ENCODE measurements at places on chromosomes 3 and 15.
A peak's percentile ranks its signal among the peaks of the same experiment; 100 is the strongest.

DNA sequence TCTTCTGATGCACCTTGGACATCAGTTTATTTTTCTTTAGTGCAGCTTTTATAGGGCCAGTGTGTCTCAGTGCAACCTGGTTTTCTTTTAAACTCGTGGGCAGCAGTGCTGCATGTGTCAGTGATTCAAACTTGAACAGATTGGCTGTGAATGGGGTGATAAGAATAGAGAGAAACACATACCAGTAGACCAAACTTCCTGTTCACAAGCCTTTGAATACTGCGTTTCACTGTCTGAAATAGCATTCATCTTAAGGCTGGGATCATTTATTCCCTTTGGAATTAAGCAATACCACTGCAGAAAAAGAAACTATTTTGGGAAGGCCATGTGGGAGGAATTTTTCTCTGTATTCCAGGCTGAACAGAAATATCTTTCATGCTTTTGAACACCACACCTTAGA lies 51.7 kb downstream of the PHLDB2 start:
- no peak for DNase-seq

DNA sequence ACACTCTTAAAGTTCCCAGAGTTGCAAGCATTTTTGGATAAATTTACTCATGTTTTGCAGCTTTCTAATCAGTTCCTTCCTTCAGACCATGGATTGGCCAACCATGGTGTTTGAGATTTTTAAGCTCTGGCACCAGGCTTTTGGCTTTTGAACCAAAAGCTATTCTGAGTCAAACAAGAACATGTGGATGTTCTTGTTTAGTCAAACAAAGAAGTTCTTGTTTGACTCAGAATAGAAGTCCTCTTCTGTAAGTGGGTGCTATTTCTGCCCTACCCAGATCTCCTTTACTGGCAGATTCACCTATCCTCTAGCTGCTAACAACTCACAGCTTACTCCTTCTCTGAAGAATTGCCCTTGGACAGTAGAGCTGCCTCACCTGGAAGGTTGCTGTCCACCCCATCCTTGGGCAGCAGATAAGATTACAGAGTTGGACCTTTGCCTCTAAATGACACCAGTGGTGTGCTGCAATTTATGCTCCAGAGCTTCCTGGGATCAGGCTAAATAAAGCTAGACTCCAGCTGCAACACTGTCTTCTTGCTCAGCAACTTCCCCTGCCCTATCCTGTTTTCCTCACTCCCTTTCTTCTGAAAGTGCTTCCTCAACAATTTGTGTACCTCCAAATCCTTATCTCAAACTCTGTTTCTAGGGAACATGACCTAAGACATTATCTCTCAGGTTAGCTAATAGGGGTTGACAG lies 65.6 kb downstream of the COL6A6 start:
- no peak for DNase-seq

DNA sequence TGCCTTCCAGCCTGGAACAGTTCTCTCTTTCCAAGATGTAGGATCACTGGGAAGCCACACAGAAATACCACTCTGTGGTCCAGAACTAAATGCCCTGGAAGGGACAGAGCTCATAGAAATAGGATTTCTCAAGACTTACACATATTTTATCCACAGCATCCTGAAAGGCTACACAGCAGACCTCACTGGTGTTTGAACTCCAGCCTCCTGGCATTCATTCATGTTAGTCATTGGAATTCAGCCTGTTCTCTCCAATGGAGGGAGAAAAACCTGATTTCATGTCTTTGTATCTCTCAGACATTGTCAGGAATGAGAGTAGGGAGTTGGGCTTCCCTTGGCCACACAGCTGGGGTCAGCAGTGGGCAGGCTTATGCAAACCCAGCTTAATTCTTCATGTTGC lies 121.1 kb upstream of the PPP2R3A start:
- no peak for DNase-seq

- no peak for DNase-seq
Measured at GRCh38 chr3:13715167-13715954, 164.5 kb downstream of the WNT7A start.

DNA sequence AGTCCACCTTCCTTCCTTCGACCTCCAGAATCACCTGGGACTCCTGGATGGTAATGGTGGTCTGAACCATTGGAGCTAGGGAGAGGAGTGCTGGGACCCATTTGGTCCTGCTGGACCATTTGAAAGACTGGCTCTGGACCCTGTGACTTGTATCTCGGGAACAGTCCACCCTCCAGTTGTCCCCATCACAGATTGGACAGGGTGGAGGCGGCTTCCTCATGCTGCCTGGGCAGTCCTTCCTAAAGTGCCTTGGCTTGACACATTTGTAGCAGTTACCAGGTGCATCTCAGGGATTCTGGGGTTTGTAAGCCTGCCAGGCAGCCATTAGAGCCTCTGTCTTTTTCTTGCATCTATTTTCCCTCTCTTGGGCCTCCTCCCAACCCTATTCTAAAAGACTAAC lies 758.1 kb downstream of the NAALADL2 start:
- no peak for DNase-seq

- no peak for DNase-seq
Measured at GRCh38 chr15:72534523-72534922, 60.4 kb downstream of the ARIH1 start.

DNA sequence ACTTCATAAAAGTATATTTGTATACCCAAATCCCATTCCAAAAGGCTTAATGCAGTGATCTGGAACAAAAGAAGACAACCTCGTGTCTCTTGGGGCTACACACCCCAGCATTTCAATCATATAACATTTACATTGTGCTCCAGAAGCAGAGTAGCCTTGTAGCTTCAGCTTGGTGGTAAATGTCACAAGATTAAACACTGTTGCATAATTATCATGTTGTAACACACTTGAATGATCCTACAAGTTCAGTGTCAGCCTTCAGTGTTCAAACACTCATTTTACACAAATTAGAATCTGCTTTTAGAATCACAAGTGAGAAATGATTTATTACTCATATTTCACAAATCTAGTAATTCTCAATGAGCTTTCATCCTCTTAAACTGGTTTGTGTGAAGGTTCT lies 122.6 kb downstream of the CNTN3 start:
- no peak for DNase-seq

DNA sequence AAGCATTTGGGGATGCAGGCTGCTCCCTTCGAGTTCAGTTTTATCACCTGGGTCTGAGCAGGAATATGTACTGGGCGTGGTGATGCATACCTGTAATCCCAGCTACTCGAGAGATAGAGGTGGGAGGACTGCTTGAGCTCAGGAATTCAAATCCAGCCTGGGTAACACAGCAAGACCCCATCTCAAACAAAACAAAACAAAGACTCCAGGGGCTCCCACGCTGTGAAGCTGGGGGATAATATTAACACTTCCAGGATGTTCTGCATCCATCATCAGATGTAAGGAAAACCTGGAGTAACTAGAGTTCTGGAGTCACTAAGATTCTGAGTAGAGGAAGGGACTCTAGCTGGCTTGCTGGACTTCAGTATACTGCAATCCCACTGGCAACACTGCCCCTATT lies 40.6 kb downstream of the LYZL4 start:
- DNase-seq, result no peak

DNA sequence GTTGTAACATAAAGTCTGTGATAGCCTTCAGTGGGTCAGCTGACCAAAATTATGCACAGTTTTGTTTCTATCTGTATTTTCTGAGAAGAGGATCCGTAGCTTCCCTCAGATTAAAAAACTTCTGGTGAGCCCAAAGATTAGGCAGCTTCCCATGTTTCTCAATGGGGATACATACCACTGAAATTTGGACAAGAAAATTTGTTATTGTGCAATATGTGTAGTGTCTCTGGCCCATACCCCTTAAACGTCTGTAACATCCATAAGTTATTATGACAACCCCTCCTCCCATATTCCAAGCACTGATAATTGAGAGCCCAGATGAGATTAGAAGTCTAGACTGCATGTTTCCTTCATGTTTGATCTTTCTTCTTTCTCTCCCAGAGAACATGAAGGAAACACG lies 1.9 kb upstream of the MITF start:
- DNase-seq, result no peak

- no peak for DNase-seq
Measured at GRCh38 chr3:59472541-59472940, 422.7 kb upstream of the CFAP20DC start.

DNA sequence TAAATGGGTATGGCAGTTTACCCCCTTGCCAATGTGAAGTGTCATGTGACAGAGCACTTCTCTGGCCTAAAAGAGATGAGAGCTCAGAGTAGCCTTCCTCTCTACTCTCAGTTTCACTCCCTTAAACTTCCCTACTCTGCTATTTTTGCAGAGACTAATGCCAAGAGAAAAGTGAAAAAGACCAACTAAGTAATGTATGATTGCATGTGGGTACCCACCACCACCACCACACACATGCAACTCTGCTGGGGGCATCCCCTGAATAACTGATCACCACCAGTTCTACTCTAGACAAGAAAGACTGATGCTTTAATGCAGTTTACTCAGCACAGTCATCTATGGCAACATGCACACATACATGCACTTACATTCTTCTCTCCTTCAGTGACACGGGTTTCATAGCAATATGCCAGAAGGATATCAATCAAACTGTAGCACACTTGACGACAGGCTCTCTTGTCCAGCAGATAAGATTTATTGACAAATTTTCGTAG lies 31.3 kb downstream of the SHQ1 start:
- no peak for DNase-seq

- no peak for DNase-seq
Measured at GRCh38 chr3:185242642-185243041, 11.2 kb downstream of the EHHADH start.

DNA sequence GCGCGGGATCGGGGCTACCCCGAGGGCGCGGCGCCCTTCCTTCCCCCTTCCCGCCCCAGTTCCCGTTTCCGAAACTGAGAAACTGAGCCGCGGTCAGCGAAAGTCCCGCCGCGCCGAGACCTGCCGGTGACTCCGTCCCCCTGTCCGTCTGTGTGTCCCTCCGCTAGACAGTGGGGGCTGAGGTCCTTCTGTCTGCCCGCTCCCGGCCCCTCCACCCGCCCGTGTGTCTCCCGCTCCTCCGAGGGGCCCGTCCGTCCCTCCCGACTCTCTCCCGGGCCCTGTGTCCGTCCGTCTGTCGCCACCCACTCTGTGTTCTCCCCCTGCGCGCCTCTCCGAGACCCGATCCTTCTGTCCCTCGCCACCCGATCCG lies 426 bp downstream of the PRKCD start:
- peak; percentile 66 for DNase-seq

DNA sequence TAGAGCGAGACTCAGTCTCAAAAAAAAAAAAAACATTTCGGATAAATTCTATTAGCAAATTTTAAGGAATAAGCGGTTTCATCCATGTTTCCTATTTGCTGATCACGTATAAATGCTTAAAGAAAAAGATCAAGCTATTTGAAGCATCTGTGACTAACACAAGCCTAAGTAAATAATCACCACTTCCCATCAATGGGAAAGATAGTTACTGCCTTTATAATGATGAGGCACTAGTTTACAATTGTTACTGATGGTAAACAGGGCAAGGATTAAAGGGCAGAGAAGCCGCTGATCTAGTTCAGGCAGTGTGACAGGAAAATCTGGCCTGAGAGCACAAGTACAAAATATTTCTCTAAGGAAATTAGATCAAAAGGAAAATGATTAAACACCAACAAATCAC lies 13.7 kb downstream of the CLPX start:
- no peak for DNase-seq

DNA sequence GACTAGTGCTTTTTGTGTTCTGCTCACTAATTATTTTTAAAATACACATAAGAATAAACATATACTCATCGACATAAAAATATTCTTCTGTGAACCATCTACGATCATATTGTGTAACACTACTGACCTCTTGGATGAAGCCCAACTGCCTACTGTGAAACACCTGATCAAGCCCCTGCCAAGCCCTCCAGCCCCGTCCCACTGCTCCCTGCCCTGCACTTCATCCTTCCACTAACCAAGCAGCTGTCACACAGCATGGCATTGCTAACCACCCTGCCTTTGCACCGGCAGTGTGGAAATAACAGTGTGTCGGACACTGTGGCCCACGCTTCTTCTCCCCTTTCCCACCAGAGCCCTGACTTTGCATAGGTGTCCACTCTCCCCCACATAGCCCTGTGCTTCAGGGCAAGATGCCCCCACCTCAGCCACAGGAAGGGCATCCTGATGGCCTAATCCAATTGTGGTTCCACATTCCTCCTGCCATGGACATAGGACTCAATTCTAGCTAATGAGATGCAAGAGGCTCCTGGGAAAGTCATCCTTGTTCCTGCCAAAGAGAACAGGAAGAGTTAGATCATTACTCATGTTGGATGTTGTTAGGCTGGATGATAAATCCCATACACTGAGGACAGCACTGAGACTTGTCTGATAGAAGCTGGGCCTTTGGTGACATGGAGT lies 35.0 kb upstream of the ARID3B start:
- no peak for DNase-seq

DNA sequence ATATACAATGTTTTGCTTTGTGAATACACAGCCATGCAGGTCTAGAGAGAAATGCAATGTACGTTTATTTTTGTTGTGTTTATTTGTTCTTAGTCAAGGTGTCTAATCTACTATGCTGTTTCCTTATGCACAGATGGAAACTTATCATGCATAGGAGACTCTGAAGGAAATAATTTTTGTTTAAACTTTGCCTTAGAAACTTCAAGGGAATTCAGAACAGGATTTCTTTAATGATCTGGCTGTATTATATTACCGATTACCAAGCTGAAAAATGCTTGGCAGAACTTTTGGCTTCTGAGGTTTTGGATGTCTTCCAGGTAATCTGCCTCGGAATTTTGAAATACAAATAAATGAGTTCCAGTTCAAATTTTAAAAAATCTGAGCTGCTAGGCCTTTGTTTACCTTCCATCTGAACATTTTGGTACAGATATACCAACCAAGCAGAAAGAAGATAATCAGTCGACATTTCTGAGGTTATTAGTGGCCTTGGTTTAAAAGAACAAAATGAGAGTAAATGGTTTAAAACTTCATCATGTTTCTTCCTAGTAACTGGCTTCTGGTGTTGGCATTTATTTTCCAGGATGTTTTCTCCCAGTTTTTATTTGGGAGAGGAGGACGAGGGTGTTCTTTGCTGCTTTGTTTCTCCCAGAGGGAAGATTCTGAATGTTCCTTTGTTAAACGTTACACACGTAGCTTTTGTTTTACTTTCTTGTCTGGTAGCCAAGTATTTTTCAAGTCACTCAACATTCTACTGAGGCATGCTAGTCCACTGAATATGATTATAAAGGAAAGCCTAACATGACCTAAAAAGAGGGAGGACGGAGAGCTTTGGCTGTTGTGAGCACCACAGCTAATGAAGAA lies 421.8 kb upstream of the TBL1XR1 start:
- no peak for DNase-seq

GRCh38 chr3:33597257-33597689 lies 120.8 kb downstream of the CLASP2 start:
- DNase-seq, result no peak

GRCh38 chr15:86392296-86392695 lies 312.6 kb downstream of the AGBL1 start:
- DNase-seq, result no peak
